ENCODE measurements at places on chromosomes 11 and 22. TPM values are rescaled to one million over a fixed set of nuclear protein-coding genes. Genes with fewer than 3 reads are reported as not detected.

Gene FADS2
- total RNA-seq = 16.4 TPM

Gene PLA2G3
- total RNA-seq = not detected

Gene FIBP
- total RNA-seq = 39.7 TPM

Gene SLC5A12
- 12.1 TPM for total RNA-seq

Gene KCNK4
- total RNA-seq = not detected

Gene PRR33
- total RNA-seq = 0.82 TPM

DNA sequence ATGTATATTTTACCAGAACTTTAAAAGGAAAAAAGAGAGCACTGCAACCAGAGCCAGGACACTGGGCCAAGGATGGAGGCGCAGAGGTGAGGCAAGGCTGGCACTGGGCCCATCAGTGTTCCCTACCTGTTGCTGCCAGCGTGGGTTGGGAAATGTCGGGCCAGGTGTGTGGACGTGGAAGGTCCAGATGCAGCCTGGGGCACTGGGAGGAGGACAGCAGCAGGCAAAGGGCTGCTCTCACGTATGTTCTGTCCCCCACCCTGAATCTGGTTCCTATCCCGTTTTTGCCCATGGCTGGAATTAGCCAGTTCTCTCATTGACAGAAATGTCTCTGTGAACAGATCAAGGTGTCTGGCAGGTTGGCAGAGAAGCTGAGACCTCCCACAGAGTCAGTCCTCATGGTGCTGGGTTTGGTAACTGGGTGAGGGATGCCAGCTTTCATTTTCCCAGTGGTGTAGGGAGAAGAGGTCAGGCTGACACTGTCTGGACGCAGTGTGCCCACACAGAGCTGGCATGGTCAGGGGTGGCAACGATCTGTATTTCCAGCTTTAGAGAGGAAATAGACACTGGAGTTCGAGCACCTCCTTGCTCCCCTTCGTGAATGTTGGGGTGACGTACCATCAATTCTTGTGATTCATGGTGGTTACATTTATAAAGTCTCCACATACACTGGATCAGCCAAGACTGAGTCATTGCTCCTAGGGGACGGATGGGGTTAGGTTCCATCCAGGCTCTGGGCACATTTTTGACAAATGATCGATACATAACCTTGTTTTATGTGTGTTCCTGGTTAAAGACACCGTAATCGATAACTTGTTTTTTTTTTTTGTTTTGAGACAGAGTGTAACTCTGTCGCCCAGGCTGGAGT lies 4.3 kb upstream of the PNPLA3 start:
- DNase-seq = no peak

- DNase-seq = peak; percentile 78
Observed at GRCh38 chr11:67439321-67440228, 2.1 kb upstream of the PTPRCAP start.

GRCh38 chr11:64060263-64060860 lies 24.6 kb downstream of the FLRT1 start:
- no peak for DNase-seq

- DNase-seq = no peak
Observed at GRCh38 chr11:19342036-19342435, 101.3 kb upstream of the E2F8 start.

DNA sequence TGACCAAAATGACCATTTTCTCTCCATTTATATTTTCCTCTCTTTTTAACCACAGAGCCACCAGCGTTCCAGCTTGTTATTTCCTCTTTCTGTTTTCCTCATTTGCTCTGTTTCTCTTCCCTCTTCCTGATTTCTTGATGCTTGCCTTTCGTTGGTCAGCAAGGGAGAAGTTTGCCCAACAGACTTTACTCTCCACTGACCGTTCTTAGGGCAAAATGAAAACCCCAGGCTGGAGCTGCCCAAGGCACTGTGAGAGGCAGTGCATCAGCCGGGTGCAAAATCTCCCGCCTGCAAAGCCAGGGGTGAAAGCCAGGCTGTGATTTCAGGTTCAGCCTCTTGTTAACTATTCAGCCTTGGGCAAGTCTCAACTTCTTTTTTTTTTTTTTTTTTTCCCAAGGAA lies 26.1 kb upstream of the APLP2 start:
- no peak for DNase-seq

- no peak for DNase-seq
Observed at GRCh38 chr11:5280582-5281102, 10.9 kb upstream of the HBE1 start.

DNA sequence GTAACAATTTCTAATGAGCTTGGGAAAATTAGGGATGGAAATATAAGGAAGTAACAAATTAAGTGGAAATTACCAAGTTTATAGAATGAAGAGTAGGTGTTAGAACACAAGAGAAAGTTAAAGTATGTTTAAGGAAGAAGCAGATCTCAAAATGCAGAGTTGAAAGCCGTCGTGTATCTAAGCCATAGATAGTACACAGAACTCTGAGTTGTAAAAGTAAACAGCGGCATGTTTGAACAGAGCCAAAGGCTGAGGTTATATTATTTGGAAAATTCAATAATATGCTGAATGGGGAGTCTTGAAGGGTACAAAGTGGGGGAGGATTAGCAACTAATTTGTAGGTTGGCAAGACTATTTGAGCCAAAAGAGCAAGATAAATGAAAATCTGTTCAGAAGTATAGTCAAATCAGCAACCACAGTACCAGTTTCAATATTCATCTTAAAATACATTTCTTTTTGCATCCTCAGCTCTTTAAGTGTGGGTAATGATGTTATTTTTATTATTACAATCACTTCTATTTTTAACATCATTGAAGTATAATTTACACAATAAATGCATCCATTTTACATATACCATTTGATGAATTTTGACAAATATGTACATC lies 594.8 kb upstream of the ANO3 start:
- DNase-seq = no peak

GRCh38 chr22:36386900-36387708 lies 663 bp downstream of the MYH9 start:
- DNase-seq = peak; percentile 89

DNA sequence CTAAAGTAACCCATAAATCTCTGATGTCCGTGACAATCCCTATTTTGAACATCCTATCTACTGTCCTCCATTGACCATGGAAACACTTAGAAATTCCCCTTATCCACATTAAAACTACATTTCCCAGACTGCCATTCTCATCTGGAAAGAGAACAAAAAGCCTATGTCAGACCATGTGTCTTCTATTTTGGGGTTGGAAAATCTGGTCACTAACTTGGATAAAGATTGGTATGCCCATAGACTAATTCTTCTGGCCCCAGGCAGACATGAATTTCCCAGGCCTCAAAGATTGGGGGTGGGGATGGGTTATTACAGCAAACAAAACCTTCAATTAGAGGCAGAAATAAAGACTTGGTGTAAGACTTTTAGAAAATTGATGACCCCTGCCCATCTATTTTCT lies 30.9 kb upstream of the CREB3L1 start:
- no peak for DNase-seq

DNA sequence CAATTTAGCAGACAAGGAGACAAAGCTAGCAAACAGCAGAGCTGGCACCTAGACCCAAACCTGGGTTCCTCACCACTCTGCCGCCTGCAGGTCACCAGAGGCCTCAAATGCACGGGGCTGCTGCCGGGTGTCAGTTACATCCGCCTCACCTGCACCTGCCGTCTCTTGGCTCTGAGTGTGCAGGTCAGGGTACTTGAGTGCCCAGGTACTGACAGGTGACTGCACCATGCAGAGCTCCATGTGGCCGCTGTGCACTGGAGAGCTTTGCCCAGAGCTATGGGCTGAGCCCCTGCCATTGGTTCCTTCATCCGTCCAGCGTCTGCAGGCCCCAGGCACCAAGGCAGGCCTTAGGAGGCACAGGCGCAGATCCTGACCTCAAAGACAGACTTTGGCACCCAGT lies 35.0 kb downstream of the PDGFB start:
- DNase-seq = no peak

DNA sequence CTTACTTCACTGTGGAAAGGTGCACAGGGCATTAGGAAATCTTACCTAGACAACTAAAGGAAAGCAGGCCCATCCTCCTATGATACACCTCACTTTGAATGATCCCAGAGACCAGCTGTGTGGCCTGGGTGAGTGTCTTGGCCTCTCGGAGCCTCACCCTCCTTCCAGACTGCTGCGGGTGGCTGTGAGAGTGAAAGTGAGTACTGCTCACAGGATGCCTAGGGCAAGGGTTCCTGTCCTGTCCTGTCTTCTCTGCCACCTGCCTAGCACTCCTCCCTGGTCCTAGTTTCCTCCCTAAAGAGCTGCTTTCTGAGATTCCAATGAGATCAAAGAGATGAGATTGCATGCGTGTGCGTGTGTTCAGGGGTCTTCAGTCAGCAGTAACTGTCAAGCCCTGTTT lies 19.5 kb upstream of the ADORA2A start:
- no peak for DNase-seq

DNA sequence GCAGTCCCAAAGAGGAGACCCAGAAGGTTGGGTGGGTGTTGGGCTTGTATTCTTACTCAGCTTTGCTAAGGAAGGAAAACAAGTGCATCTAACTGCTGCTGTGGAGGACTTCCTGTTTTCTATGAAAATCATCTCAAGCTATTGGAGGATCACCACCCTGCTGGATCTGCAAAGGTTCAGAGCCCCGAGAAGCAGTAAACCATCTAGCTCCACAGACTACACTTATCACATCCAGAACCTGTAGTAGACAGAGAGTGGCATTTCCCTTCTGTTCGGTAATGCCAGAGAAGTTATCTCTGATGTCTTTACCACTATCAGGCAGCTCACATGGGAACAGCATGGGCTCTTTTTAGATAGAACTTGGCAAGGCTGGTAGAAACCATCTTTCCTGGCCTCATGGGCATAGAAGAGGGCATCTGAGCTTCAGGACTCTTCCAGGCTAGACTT lies 21.7 kb downstream of the KCNJ1 start:
- no peak for DNase-seq

DNA sequence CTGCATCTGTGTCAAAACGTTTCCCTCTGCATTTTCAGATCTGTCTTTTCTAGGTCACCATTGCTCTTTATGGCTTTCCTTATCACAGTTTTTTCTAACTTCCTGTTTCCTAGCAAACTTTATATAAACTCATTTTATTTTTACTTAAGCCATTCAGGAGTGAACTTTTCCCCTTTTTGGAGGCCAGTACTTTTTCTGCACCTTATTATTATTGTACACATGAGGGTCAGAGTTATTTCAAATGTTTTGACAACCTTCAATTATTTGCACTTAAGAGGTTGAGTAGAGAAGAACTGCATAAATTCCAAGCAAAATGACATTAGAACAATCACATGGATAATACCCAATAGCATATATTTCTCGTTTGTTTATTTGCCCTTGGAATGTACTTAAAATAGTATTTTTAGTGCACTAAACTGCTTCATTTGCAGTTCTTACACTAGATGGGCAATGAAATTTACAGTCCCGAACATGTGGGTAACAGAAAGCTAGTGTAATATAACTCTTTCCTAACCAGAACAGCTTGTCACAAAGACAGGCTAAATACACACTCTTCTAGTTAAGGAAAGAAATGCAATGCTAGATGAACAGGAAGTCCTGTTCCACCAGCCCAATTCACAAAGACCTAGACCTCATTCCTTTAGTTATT lies 79.5 kb downstream of the UBASH3B start:
- no peak for DNase-seq

DNA sequence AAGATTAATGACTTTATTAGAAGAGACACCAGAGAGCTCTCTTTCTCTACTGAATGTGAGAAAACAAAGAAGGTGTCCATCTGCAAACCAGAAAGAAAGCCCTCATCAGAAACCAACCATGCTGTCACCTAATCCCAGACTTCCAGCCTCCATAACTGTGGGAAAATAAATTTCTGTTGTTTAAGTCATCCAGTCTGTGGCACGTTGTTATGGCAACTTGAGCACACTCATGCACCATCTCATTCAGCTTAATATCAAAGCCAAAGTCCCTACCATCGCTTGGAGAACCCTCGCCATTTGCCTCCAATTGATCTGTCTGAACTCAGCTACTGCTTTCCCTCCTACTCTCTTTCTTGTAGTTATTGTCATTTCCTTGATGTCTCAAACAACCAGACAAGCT lies 766.1 kb upstream of the ARHGAP42 start:
- no peak for DNase-seq

GRCh38 chr22:37731804-37732471 lies 35.1 kb downstream of the TRIOBP start:
- DNase-seq = no peak

GRCh38 chr11:77236901-77237300 lies 64.6 kb downstream of the GDPD4 start:
- DNase-seq = no peak

- no peak for DNase-seq
Observed at GRCh38 chr11:115765803-115766239, 261.6 kb upstream of the CADM1 start.
